Ascending aorta (tissue), 2 donors: ENCODE measurements at places on chromosomes 4 and X. TPM values are rescaled to one million over a fixed set of nuclear protein-coding genes. Genes with fewer than 3 reads are reported as not detected.

The NALF2 gene
- 0.43 TPM for total RNA-seq

DNA sequence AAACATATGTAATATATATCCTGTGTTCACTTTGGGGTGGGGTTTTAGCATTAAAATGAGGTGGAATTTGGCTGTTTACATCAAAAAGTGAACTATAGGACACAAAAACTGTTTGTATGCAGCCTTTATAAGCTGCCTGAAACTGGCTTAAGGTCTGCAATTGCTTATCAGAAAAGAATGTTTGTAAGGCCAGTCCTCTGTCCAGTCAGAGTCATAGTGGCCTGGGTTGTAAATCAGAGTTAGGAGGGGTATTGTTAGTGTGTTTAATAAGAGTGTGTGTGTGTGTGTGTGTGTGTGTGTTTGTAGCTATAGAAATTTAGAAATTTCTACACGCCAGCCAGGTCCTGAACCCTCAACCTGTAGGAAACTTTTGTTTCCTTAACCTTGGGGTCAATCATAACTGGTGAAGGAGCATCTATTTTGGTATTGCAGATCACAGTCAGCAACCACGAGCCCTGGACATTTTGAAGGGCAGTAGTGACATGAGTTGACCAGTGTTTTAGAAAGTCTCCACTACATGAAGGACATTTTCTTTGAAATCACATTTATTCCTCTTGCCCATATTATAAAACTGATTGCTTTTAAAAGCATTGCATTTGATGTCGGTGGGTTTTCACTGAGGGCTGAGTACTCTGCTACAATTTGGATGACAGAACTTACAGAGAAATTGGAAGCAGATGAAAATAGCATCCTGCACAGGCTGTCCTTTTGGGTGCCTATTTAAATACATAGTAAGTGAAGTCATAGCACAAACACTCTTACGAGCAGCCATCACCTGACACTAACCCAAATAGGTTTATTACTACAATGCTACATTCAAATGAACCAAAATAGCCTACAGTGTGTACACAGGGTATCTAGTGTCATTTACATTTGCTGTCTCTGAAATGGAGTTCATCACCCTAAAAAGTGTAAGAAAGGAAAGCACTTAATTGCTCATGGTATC lies 11.2 kb upstream of the TMEM154 start:
- no peak for DNase-seq

GRCh38 chr4:174016251-174016650 lies 267.2 kb downstream of the FBXO8 start:
- DNase-seq = no peak

DNA sequence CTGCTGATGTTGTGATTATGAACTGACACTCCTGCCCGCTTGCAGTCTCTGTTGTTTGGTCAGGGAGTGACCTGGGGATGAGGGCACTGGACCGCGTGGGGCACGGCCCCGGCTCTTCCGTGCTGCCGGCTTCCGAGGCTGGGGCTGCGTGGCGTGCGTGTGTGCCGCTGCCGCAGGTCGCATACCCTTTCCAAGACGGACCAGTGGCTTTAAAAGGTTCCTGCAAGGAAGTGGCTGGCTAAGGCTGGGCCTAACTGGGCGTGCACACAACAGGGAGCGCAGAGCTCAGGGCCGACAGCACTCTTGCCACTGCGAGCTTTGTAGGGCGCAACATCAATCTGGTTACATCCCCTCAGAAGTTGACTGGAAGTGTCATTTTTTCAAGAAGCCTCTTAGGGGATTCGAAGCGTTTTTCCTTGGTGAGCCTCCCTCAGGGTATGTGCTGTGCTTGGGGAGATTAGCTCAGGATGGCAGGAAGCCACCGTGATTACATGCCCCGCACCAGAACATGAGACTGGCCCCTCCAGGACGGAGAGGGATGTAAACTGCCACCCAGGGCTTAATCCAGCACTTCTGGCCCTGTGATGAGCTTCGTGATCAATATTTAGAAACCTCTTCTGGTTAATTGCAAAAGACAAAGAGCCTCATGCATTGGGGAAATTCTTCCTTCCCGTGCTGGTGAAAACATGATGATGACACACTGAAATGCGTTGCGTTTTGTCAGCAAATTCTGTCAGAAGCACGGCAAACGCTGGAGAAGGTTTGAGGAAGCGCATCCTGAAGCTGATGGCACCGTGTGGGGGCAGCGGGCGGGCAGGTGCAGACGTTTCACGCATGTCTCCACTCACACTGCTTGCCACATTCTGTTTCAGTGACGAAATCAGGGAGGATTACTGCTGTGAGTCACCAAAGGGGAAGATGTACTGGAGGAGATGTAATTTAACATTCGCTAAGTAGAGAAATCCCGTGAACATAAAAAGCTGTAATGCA lies 11.1 kb downstream of the MAEA start:
- peak; percentile 82 for DNase-seq
